Nephron progenitor cell (in vitro differentiated cells): ENCODE measurements at places on chromosomes 5 and 9.

- DNase-seq, result no peak
These were observed 90.6 kb upstream of the OSMR start for GRCh38 chr5:38755181-38755580.

- DNase-seq, result no peak
These were observed 79.5 kb upstream of the FAM169A start for GRCh38 chr5:74945561-74946165.

DNA sequence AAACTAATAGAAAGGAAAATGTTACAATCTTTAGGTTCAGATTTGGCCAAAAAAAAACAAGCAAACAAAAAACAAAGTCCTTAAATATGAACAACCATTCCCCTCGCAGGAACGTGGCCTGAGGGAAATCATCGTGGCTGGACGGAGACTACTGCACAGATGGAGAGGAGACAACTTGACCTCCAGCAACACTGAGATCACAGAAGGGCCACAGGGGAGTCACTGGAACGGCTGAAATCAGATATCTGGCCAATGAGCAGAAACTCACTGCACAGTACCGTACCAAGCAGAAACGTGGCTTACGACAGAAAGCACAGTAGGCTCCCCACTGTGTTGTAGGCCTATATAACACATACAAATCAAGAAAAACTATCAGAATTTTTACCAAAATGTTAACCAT lies 27.7 kb downstream of the CAMSAP1 start:
- DNase-seq, result no peak

DNA sequence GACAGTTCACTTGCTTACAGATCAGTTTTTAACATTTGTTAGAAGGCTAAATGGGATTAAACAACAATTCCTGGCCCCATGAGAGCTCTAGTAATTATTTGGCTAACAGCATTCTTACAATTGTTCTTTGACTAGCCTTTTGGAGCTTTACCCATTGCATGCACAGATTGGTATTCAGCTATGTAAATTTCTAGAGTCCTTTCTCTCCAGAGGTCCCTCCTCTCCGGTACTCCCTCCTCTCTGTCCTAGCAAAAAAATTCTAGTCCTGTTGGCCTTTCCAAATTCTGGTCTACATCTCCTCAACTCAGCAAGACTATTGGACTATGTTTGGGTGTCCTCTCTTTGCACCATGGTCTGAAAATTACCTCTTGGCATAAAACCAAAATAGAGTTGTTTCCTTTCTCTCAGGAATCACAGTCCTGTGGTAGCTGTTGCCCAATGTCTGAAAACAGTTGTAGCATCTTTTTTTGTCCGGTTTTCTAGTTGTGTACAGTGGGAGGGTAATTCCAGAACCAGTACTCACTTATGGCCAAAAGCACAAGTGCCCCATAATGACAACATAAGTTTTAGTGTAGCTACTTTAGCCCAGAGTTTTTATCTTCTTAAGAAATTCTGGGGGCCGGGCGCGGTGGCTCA lies 18.1 kb downstream of the SAR1B start:
- DNase-seq, result no peak

DNA sequence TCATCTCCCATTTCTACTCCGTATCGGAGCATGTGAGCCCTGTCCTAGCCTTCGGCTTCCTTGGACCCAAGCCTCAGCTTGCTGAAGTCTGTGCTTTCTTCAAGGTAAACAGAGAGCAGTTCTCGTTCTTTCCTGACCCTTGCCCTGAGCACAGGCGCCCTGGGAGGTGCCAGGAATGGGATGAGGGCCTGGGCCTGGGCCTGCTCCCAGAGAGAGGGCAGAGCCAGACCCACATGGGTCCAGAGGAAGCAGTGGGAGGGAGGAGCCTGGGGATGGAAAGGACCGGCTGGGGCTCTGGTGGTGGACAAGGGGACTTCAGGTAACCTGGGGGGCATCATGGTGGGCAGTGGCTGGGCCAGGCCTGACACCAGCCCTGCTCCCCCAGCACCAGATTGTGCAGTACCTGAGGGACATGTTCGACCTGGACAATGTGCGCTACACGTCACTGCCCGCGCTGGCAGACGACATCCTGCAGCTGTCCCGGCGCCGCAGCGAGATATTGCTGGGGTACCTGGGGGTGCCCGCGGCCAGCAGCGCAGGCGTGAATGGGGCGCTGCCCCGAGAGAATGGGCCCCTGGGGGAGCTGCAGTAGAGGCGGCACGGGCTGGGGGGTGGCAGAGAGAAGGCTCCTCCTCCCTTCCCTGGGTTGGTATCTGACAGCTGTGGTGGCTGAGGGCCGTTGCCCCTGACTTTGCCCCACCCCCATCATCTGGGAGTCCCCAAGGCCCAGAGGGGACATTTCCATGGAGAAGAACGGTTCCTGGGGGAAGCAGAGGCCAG lies 10.9 kb upstream of the DOLPP1 start:
- DNase-seq, result no peak

DNA sequence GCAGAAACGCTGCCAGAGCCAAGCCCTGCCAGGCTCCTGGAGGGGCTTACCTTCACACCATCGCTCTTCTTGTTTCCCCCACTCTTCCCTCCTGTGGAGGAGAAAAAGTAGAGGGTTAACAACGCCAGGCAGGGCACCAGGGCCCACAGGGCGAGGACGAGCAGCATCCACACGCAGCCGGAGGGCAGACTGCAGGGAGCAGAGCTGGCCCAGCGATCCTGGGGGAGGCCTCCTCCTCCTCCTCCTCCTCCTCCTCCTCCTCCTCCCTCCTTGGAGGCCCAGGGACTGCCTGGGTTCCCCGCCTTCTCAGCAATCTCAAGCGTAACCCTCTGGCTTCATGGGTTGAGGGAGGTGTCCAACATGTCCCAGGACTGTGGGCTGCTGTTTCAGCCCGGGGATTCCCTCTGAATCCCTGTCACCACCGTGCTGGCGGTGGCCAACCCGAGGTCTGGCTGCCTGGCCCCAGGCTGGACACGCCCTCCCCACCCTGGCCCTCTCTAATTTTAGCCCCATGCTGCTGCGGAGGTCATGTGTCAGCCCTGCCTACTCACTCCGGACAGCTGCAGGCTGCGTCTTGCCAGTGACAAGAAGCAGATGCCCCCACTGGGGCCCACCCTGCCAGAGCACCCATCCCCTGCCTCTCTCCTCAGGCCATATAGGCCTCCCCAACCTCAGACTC lies 44.3 kb downstream of the CAMK2A start:
- peak; percentile 58 for DNase-seq

- DNase-seq, result no peak
These were observed 22.2 kb downstream of the SRD5A1 start for GRCh38 chr5:6655432-6655831.

DNA sequence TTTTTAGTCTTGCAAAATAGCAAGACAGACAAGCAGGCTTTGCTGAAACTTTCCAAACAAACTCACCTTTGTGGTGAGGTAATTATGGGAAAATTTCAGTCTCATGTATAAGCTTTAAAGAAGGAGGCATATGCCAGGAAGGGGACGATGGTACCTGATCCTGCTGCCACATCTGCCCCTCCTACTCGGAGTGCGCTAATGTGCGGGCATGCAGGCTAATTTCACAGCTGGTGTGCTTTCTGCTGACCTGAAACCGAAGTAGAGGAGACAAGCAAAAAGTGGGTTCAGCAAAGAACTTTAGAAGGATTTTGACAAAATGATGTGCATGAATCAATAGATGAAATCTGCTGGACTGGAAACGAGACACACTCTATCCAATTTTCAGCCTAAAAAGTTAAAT lies 117.1 kb upstream of the IRX4 start:
- no peak for DNase-seq

DNA sequence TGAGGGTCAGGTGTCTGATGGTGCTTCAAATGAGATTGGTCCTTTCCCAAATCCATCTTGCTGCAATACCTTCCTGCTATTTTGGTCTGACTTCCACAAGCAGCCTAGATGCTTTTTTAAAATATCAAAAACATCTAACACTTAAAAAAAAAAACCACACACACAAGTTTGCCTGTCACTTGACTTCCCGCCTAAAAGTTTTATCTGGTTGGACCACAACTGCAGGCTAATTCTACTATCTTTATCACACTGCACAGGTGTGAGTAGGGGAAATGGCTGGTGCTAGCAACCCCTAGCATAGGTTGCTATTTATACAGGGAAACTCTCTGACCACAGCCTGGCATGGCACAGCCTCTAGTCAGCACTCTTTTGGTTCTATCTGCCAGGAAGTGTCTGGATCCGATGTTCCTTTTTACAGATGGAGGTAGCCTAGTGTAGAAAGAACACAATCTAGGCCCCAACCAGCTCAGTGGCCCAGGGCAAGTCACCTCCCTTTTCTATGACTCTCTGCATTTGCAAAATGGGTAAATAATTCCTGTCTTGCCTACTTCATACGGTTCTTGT lies at the start of gene HEMGN:
TSS of gene HEMGN (minus strand) at position 92 of the 564 bp plus-strand sequence. CDS start at position 56, 36 bp downstream.
- DNase-seq, result no peak

DNA sequence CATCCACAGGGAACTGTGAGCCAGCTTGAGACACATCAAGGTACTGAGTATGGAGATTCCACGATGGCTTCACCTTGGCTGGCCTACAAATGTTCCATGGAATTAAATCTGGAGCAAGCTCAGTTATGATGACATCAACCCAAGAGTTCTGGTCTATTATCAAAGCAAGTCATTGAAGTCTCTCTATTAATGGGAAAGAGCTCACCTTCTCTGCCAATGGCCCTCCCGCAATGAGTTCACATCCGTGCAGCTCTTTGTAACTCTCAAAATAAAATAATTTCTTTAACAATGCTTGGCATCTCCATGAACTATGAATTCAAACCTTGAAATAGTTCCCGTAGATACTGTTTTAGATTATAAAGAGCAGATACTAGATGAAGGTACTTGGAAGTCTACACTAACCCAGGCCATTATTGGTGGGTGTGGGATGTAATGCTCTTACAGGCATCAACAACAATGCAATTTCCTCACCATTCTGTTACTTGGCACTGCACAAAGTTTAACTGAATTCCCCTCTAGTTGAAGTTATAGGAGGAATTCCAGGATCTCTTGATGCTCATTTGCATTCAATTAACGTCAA lies 55.4 kb downstream of the ZNF474 start:
- no peak for DNase-seq

- DNase-seq, result no peak
These were observed 100.7 kb upstream of the TRPC7 start for GRCh38 chr5:136466041-136466415.

- peak; percentile 75 for DNase-seq
These were observed 600.7 kb upstream of the SGCD start for GRCh38 chr5:155726267-155726666.
